Effector CD4-positive, alpha-beta T cell (primary cell): ENCODE measurements at places on chromosomes 6 and 20.
A peak's percentile ranks its signal among the peaks of the same experiment; 100 is the strongest.

DNA sequence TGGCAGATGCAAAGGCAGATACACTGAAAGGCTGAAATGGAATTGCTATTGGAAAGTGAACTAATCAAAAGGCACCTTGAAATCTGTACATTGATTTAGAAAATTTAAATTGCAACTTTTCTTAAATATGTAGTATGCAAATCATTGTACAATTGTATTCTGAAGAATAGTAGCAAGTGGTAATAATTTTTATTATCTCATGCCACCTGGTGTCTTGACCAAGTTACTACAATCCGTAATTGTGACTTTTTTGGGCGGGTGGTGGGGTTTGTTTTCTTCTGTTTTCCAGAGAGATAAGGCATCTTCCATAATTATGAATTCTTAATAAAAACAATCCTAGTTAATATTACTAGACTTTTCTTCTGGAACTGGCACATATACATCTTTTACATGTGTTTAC is 12.5 kb upstream of the BCKDHB start:
- no peak for DNase-seq

DNA sequence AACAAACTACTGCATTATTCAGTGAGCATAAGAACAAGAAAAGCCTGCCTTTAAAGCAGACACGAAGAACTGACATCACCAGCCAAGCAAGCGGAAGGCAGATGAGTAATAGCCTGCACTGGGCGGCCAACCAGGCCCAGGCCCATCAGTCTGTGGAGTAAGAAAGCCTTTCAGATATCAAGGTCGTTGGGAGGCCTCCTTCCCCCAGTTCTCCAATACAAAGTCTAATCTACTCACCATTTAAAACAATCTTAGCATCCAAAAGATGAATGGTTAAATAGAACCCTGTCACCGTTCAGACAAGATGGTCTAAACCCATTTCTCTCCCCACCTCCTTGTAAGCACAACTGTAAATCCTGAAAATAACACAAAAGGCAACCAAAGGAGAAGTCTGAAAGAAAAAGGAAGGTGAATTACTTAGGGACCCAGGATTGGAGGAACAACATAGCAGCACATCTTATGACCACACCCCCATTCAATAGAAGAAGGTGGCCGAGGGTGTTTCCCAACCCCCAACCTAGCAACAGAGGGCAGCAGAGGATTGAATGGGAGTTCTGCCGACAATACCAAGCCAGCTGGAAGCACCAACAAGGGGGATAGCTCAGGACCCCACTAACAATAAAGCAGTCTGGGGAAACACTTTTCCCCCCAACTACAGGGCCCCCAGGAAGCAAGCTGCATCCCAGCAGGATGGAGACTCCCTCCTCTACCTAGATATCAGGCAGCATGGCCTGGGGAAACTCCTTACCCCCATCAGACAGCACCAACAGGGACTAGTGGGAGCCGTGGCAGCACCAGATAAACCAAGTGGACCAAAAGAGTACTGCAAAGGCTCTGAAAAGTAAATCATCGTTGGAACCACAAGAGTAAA is 67.9 kb downstream of the ZHX3 start:
- no peak for DNase-seq

DNA sequence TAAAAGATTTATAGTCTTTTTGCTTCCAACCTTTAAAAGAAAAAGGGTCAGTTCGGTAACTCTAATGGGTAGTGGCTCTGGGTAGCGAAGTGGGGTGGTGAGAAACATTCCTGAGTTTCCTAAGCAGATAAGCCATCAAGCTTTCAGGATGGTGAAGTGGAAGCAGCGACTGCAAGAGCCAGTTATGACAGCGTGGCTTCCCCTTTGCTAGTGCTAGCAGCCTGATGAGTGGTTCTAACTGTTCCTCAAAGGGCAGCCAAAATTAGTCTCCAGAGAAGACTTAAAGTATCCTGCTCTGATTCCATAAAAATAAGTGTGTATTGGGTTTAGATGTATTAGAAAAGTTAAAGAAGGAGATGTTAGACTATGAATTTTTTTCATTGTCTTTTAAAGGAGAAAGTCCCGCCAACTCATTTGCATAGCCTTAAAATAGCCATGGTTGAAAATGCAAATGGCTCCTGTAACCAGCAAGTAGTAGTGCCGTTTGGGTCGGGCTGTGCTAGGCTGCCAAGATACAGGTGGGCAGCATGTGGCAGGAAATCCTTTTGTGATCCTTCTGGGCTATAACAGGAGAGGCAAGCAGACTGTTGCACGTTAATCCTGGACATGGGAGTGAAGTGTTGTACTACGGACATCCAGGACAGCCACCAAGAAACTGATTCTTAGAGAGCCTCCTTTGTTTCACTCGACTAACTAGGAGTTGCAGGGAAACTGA is 18.0 kb downstream of the ELOVL2 start:
- DNase-seq = no peak

GRCh38 chr6:117989086-117989485 is 82.0 kb downstream of the SLC35F1 start:
- DNase-seq = no peak

DNA sequence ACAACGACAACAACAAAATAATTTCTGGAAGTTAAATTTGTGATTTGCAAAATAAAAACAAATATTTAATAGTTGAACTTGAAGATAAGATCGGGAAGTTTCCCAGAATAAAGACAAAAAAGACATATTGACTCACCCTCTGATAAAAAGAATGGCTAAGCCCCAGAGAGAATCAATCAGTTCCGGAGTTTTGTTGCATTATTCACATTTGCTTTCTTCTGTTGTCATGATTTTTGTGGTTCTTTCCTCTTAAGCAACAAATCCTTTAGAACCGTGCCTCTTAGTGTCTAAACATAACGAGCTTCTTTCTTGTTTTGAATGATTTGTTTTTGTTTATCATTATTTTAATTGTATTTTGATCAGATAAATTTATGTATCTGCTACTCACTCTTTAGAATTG is 337.7 kb upstream of the PRND start:
- no peak for DNase-seq

GRCh38 chr20:37939701-37940560 is 37.0 kb downstream of the VSTM2L start:
- no peak for DNase-seq

- no peak for DNase-seq
These were observed 73.4 kb downstream of the GFOD1 start for GRCh38 chr6:13413900-13414555.

DNA sequence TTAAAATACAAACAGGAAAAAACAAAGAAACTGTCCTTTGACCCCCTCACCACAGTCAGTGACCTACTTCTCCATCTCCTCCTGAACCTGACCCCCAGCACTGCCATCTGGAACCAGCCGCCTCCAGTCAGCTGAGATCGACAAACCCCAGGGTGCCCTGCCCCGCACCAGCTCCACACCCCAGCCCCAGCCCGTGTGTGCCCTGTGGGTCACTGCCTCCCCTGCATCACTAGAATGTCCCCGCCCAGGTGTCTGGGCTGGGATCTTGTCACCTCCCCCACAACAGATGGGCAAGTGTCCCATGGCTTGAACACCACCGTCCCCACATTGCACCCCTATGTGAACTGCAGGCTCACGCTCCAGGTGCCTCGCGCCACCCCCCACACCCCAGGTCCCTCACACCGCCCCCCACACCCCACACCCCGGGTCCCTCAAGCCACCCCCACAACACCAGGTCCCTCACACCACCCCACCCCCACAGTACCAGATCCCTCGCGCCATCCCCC is 13.3 kb downstream of the TAF4 start:
- no peak for DNase-seq

DNA sequence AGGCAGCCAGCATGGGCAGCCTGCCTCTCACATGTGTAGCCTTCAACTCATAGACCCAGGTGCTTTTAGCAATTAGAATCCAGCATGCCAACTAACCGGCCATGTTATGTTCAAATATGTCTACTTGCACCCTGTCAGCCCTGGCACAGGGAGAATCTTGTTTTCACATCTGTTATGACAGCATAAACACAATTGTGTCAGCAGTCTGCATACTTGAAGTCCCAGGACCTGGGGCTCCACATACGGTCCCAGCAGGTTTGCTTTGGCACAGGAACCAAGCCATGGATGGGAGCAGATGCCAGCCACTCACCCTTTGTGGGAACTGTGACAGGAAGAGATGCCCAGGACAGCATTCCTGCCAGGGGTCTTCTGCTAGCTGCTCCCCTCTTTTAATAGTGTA is 67.2 kb upstream of the SYNDIG1 start:
- DNase-seq = no peak

GRCh38 chr6:68059899-68060298 is 575.2 kb upstream of the ADGRB3 start:
- DNase-seq = no peak

DNA sequence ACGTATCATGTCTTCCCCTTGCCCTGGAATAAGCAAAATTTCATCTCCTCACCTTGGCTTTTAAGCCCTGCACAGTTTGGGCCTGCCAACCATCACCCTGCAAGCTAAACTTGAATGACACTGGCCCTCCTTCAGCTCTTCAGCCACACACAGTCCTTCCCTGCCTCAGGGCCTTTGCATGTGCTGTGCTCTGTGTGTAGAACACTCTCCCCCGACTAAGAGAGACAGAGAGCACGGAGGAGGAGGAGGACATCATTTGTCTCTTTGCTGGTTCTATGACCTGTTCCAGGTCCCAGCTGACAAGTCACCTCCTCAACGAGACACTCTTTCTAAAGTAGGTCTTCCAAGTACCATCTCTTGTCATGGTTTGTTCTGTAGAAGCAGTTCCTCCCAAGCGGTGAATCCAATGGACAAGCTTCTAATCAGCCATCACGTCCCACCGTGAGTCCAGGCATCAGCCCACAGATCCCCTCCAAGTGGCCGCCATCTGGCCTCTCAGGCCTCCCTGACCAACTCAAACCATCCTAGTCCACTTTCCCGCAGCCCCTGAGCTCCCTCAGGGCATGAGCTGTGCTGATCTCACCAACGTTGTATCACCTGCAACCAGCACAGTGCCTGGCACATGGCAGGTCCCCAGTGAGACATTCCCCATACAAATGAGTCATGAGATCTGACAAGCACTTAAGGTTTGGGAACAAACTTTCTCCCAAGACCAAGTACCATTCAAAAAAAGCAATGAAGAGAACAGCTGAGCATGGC is 30.5 kb downstream of the NFATC2 start:
- DNase-seq = no peak

GRCh38 chr6:156146891-156147290 is 630.3 kb upstream of the ARID1B start:
- no peak for DNase-seq

- DNase-seq = no peak
These were observed 174.5 kb downstream of the MRPL14 start for GRCh38 chr6:43952746-43953145.

DNA sequence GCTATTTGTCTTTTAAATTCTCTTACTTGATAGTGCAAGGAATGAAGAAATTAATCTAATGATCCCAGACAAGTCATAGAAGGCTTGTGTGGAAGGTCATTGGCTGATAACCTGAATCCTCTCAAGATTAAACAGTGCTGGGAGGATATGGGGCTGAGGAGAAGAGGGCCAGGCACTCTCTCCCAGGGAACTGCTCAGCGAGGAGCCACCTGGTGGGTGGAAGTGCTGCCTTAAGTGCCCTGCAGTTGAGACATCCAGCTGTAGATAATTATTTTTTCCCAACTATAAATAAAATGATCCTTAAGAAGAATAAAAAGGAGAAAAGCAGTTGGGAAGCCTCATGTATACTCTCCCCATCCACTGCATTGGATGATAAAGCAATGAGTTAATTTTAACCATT is 47.9 kb downstream of the BTBD3 start:
- no peak for DNase-seq

- DNase-seq = no peak
These were observed 30.5 kb downstream of the FBXO9 start for GRCh38 chr6:53095716-53096115.

GRCh38 chr20:13260650-13261279 is 39.7 kb downstream of the ISM1 start:
- DNase-seq = no peak

GRCh38 chr6:38549180-38549579 is 90.5 kb downstream of the BTBD9 start:
- DNase-seq = no peak

DNA sequence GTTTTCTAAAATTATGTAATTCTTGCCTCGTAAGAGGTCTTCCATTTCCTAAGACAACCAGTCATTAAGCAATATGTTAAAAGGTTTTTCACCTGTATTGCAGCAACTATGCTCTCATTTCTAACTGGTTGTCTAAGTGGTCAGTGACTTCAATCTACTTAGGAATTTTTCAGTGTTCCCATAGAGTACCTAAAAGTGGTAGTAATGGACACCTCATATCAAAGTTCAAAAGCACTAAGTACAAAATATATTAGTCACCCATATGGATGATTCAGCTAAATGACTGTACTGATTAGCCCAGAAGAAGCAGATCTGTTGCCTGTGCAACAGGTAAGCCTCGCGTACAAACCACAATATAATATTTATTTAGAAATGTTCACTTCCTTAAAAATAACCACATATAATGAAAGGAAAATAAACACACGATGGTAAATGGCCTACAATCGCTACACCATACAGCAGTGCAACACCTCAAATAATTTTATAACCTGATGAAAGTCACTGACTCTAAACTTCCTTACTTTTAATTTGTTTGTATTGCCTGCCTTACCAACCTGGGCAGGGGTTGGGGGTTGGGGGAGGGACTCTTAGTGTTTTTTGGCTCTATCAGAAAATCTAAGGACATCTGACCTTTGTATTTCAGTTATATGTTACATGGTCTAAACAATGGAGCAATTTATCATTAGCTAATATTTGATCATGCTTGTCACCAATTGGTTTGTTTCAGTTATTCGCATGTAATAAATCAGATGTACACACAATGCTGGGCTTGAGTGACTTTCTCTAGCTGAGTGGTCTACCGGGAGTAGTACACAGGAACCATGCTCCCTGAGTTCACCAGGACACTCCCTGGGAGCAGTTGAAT is 105.9 kb downstream of the HIVEP2 start:
- DNase-seq = no peak

GRCh38 chr20:2524709-2525506 is 11.5 kb upstream of the TMC2 start:
- peak; percentile 19 for DNase-seq

DNA sequence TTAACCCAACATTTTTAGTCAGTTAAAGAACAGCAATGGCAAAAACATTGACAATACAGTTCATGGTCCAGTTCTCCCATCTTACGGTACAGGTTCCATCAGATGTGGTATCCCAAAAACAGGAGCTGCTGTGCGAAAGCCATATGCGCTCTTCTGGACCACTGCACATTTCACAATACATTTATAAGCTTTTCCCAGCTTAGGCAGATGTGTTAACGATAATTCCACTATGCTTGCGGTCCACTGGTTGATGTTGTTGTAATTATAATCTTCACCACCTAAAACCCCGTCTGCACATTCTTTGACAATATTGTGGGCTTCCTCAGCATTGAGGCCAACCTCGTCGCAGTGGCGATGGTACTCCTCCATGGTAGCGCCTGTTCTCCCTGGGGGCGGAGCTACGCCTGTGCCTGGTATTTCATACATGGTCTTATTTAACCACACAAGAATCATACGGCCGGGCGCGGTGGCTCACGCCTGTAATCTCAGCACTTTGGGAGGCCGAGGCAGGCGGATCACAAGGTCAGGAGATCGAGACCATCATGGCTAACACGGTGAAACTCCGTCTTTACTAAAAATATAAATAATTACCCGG is 52.0 kb downstream of the BFSP1 start:
- no peak for DNase-seq

- no peak for DNase-seq
These were observed 67.2 kb downstream of the PLCG1 start for GRCh38 chr20:41204304-41205265.

GRCh38 chr6:136492409-136492808 is 57.8 kb downstream of the MAP7 start:
- DNase-seq = no peak
